NCI-H82 (cell line): ENCODE measurements at places on chromosomes 1 and 21.

DNA sequence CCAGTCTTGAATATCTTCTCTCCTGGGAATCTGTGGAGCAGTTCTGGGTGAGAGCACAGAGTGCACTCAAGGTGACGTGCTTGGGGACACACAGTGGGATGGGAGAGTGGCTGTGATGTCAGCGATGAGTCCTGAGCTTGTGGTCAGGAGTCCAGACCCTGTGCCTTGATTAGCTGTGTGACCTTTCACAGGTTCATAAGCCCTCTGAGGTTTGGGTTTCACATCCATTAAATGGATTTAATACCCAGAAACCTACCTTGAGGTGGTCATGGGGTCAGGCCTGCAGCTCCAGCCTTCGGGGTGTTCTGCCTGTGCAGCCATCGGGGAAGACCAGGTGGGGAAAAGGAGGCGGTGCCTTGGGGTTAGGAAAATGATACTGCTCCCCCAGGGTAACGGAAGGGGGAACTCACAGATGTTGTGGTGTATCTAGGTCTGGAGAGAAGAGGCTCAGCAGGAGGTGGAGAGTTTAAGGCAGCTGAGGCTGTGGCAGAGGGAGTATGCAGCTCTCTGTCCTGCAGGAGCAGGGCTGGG lies 38.5 kb upstream of the ETV3 start:
- no peak for DNase-seq

DNA sequence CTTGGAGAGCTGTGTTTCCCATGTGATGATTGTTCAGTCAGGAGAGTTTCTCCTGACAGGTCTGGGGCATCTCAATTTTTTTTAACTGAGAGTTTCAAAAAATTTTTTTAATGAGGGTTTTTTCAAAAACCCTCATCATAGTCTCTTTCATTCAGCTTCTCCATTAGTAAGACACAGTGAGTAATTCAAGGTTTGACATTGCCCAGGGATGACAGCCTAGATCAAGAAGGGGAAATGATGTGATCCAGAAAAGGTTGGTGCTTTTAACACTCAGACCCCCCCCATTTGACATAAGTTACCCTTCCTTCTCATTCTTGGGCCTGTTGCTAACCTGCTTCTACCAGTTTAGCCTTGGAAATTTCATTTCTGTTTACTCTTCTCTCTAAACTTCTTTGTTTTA lies 189.4 kb upstream of the HOOK1 start:
- no peak for DNase-seq

GRCh38 chr1:223609066-223609465 lies 56.4 kb downstream of the CAPN8 start:
- DNase-seq: no peak

DNA sequence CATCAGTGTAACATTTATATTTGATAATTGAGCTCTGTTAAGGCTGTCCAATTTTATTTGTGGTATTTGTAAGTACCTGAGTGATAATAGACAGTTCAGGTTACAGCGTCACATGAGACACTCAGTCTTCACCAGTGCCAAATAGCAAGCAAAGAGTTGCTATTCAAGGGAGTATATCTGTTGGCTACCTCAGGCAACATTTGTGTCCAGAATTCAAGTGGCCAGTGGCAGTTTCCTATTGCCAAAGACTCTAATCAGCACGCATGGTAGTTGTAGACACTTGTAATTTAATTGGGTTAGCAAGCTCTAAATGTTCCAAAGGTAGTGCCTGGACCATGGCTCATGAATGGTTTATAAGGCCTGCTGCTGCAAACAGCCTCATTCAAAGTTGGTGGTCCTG lies 1524.3 kb upstream of the B3GALT2 start:
- DNase-seq: no peak

DNA sequence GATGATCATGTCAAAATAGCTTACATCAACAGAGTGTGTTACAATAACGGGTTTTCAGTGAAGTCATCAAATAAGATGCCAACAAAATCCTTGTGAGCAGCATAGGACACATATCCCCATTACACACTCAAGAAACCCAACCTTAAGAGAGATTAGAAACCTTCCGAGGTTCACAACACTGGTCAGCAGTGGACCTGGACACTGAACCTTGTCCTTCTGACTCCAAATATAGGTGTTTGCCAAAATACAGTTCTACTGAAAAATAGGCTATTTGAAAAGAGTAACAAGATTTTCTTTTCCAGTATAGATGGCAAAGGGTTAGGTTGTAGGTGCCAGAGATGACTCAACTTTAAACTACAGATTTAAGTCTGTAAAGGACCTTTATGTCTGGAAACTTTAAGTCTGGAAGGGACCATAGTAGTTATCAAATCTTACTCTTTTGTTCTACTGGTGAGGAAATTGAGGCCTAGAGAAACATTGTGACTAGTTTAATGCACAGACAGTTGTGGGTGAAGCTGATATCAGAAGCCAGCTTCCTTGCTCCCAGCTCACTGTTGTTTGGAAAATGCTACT lies 811 bp upstream of the REG4 start:
- DNase-seq: no peak
